ENCODE measurements at places on chromosomes 13 and 19. TPM values are rescaled to one million over a fixed set of nuclear protein-coding genes. Genes with fewer than 3 reads are reported as not detected.

DNA sequence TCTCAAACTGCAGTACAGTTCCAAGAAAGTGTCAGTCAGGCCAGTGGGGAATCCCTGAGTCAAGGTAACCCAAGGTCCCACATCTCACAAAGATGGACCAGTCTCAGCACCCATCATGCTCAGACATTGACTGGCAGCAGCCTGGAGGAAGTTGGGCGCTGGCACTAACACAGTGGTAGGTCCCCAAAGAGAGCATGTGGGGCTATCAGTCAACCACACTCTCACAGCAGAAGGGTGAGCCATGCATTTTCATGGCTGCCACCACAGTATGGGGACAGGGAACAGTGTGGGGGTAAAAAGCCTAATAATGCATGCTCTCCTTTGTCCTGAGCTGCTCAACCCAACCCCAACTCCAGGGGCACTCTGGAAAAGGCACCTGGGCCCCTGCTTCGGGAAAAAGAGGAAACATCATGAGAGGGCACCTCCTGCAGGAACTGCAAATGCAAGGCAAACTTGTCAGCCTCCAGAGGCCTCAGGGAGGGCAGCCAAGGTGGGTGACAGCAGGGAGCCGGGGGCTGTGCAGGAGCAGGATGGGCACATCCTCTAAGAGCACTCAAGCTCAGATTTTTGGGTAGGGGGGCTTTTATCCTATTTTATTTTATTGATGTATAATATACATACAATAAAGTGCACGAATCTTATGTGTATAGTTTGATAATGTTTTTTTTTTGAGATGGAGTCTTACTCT is 9.5 kb upstream of the PLEKHF1 start:
- DNase-seq, result no peak
- H3K4me1 ChIP-seq, result peaks cover 2% of the 10 kb centered on the region
- H3K4me3 ChIP-seq, result no peak overlapping the region
- H3K27me3 ChIP-seq, result no peaks in the 10 kb centered on the region

Gene KLK2
- not detected for polyA plus RNA-seq

DNA sequence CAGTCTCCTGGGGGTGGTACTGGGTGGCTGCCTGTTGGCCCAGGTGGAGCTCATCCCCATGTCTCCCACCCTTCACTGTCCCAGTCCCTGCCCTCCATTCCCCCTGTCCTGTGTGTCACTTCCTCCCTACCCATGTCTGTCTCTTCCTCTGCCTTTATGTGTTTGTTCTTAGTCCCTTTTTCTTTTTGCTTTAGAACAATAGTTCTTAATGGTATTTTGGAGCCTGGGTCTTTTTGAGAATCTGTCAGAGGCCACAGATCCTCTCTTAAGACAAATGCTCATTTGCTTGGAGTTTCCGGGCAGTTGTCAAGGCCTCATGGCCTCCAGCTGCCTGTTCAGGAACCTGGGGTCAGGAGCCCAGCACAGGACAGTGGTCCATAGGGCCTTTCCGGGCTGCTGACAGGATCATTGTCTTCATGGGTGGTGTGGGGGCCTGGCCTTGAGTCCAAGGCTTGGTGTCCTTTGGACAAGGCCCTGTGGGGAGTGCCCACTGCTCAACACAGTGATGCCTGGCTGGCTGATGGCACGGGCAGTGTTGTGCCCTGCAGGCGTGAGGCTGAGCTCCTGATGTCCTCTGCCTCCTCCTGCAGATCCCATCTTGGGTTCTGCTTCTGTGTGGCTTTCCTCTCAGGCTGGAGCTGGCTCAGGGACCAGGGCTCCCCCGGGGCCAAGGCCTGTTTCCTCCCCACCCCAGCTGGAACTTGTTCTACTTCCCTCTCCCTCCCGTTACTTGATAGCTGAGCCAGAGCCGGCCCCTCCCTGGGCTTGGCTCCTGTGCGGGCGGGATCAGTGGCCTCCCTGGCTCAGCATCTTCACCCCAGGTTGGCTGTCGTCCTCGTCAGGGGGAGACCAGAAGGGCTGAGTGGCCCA is 3.5 kb downstream of the EGLN2 start:
- H3K4me3 ChIP-seq, result no peak overlapping the region
- peak; percentile 79 for DNase-seq

GRCh38 chr13:64029343-64030093 is 2613.9 kb upstream of the PCDH20 start:
- no peaks in the 10 kb centered on the region for H3K4me1 ChIP-seq
- H3K27me3 ChIP-seq, result no peaks in the 10 kb centered on the region
- H3K36me3 ChIP-seq, result no peaks in the 10 kb centered on the region
- no peak overlapping the region for H3K4me3 ChIP-seq
- DNase-seq, result no peak

Gene ODAD3
- 1.1 TPM for polyA plus RNA-seq

- no peaks in the 10 kb centered on the region for H3K36me3 ChIP-seq
- no peaks in the 10 kb centered on the region for H3K4me1 ChIP-seq
- no peak overlapping the region for H3K27ac ChIP-seq
These were observed 68.1 kb upstream of the EDNRB start for GRCh38 chr13:77986713-77987112.

Gene ING1
- 11.2 TPM for polyA plus RNA-seq

DNA sequence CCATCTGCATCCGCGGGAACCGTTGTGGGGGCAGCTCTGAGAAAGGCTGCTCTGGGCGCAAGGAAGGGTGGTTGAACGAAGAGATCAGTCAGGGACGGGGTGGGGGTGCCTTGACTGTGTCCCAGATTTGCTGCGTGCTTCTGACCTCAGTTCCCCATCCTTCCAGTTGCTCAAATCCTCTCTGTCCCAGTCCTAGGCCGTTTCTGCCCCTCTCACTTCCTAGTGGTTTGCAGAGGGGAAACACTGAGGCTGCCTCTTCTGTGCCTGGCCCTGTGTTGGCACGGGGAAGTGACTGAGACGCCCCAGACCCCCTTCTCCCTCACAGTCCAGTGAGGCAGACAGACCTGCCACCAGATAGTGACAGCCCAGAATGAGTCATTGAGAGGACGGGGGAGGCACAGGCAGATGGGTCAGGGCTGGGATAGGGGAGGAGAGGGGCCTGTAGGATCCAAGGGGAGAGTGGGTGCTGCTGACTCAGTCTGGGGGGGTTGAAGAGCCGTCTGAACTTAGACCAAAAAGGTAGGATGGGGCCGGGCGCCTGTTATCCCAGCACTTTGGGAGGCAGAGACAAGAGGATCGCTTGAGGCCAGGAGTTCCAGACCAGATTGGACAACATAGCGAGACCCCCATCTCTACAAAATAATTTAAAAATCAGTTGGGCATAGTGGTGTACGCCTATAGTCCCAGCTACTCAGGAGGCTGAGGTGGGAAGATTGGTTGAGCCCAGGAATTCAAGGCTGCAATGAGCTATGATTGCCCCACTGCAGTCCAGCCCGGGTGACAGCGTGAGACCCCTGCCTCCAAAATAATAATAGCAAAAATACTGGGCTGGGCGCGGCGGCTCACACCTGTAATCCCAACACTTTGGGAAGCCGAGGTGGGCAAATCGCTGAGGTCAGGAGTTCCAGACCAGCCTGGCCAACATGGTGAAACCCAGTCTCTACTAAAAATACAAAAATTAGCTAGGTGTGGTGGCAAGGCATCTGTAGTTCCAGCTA is 26.5 kb downstream of the NUMBL start:
- peak overlapping the region; percentile 82 for H3K27ac ChIP-seq
- H3K27me3 ChIP-seq, result no peaks in the 10 kb centered on the region
- no peaks in the 10 kb centered on the region for H3K36me3 ChIP-seq
- peak; percentile 65 for DNase-seq
- H3K4me3 ChIP-seq, result peak overlapping the region; percentile 66

- H3K36me3 ChIP-seq, result no peaks in the 10 kb centered on the region
- no peak overlapping the region for H3K4me3 ChIP-seq
- H3K27ac ChIP-seq, result no peak overlapping the region
- H3K27me3 ChIP-seq, result no peaks in the 10 kb centered on the region
These were observed 22.7 kb upstream of the LRCH1 start for GRCh38 chr13:46530084-46530935.

GRCh38 chr13:38421590-38422560 is 72.2 kb downstream of the UFM1 start:
- no peaks in the 10 kb centered on the region for H3K4me1 ChIP-seq
- no peak for DNase-seq
- no peak overlapping the region for H3K27ac ChIP-seq
- H3K4me3 ChIP-seq, result no peak overlapping the region

- H3K4me3 ChIP-seq, result no peak overlapping the region
- no peak overlapping the region for H3K27ac ChIP-seq
- DNase-seq, result no peak
- no peaks in the 10 kb centered on the region for H3K36me3 ChIP-seq
- H3K4me1 ChIP-seq, result no peaks in the 10 kb centered on the region
These were observed 150.1 kb downstream of the SHISA2 start for GRCh38 chr13:25901460-25902376.

DNA sequence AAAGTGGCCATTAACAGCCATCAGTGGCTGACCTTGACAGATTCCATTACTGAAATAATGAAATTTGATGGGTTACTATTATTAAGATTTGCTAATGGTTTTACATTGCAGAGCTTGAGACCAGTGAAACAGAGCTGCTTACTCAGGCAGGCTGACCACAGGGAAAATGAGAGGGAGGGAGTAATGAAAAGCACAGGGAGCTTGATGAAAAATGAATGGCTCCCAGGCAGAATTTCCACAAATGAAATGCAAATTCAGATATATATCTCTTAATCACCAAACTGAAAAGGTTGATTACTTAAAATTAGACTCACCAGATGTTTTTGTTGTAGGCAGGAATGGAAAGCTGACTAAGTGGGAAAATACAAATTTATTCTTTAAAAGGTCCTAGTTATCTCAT is 36.1 kb downstream of the HTR2A start:
- H3K4me3 ChIP-seq, result no peak overlapping the region
- H3K27ac ChIP-seq, result no peak overlapping the region
- no peaks in the 10 kb centered on the region for H3K4me1 ChIP-seq
- H3K27me3 ChIP-seq, result no peaks in the 10 kb centered on the region
- no peak for DNase-seq

DNA sequence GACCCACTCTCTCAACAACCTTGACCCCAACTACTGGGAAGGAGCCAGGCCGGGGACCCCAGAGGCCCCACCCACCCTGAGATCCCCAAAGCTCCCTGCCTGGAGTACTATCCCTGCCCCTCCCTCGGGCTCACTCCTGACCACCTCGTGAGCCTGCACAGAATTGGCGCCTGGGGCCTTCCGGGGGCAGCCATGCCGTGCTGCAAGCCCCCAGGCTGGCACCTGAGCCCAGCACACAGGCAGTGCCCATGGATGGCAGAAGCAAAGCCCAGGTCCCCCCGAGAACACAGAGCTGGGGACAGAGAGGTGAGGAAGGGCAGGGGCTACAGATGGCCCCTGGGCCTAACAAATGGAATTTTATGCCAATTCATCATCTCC is 13.9 kb downstream of the LSM4 start:
- H3K36me3 ChIP-seq, result no peaks in the 10 kb centered on the region
- no peaks in the 10 kb centered on the region for H3K27me3 ChIP-seq
- DNase-seq, result no peak
- H3K4me3 ChIP-seq, result no peak overlapping the region

Gene SIGLEC10
- 0.30 TPM for polyA plus RNA-seq

Gene CD33
- polyA plus RNA-seq, result 1.3 TPM

DNA sequence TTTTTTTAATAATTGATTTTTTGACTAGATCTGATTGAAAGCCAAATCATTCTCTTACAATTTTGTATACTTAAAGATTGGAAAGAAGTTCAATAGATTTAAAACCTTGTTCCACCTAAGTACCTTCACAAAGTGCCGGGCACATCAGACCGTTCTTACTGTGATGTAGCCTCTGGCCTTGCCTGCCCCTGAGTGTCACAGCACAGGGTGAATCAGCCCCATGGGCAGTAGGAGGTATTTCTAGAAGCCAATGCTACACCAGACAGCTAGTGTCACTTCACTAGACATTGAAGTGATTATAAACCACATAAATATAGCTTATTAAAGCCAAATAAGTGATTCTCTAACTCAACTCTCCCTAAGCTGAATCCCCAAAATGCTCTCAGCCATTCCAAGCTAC is 131.3 kb downstream of the LACC1 start:
- no peak overlapping the region for H3K27ac ChIP-seq
- no peaks in the 10 kb centered on the region for H3K27me3 ChIP-seq
- no peaks in the 10 kb centered on the region for H3K4me1 ChIP-seq
- DNase-seq, result no peak
- no peaks in the 10 kb centered on the region for H3K36me3 ChIP-seq

- H3K4me1 ChIP-seq, result no peaks in the 10 kb centered on the region
- no peaks in the 10 kb centered on the region for H3K36me3 ChIP-seq
- DNase-seq, result no peak
These were observed 21.5 kb upstream of the EMP3 start for GRCh38 chr19:48303866-48304265.

GRCh38 chr19:7266832-7267231 is 27.4 kb downstream of the INSR start:
- no peak overlapping the region for H3K27ac ChIP-seq
- no peaks in the 10 kb centered on the region for H3K27me3 ChIP-seq
- H3K4me3 ChIP-seq, result no peak overlapping the region
- no peak for DNase-seq

- no peaks in the 10 kb centered on the region for H3K27me3 ChIP-seq
- no peak overlapping the region for H3K27ac ChIP-seq
- no peak for DNase-seq
- H3K4me1 ChIP-seq, result peaks cover 2% of the 10 kb centered on the region
These were observed 5.6 kb upstream of the FOSB start for GRCh38 chr19:45462174-45462573.

DNA sequence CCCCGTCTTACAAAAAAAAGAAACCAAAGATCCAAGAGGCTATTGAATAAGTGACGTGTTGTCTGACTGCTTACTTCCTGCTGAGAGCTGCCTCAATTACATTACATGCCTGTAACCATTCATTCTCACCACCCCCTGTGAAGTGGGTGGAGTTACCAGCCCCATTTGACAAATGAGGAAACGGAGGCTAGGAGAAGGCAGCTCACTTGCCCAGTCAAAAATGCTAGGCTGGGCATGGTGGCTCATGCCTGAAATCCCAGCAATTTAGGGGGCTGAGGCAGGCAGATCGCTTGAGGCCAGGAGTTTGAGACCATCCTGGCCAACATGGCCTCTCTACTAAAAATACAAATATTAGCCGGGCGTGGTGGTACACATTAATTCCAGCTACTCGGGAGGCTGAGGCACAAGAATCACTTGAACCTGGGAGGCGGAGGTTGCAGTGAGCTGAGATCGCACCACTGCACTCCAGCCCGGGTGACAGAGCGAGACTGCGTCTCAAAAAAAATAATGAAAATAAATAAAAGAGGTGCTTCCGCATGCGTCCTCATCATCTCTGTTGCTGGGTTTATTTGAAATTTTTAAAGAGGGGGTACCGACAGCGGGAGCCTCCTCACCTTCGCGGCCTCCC is 499 bp downstream of the LSM7 start:
- H3K4me1 ChIP-seq, result peaks cover 11% of the 10 kb centered on the region
- peak overlapping the region; percentile 36 for H3K27ac ChIP-seq
- no peak for DNase-seq
- H3K27me3 ChIP-seq, result no peaks in the 10 kb centered on the region

Gene TMPRSS9
- polyA plus RNA-seq, result 0.13 TPM

GRCh38 chr19:40508739-40509260 is 42.0 kb downstream of the SPTBN4 start:
- H3K4me3 ChIP-seq, result no peak overlapping the region
- no peaks in the 10 kb centered on the region for H3K27me3 ChIP-seq
- no peak for DNase-seq
- no peak overlapping the region for H3K27ac ChIP-seq

DNA sequence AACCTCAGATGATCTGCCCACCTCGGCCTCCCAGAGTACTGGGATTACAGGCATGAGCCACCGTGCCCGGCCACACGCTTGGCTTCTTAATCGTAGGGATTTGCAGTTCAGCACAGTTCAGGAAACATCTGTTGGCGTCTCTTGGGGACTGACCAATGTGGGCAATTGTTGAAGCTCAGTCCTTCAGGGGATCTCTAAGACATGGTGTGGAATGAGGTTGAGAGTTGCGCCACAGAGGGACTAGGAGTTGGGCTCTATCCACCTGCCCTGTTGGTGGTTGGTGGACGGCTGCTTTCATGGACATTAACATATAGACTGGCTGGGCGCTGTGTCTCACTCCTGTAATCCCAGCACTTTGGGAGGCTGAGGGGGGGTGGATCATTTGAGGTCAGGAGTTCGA is 37.3 kb upstream of the SIN3B start:
- no peaks in the 10 kb centered on the region for H3K4me1 ChIP-seq
- H3K36me3 ChIP-seq, result no peaks in the 10 kb centered on the region
- H3K27ac ChIP-seq, result no peak overlapping the region

Data from ovary (tissue), 10 donors.